Activated CD4-positive, alpha-beta T cell treated with anti-CD3 and anti-CD28 coated beads, Interleukin-2, amount 50 U/mL, for 16 hours (primary cell): ENCODE measurements at places on chromosomes 3 and 15.

GRCh38 chr15:48624700-48625099 lies 20.8 kb downstream of the FBN1 start:
- no peak for DNase-seq

DNA sequence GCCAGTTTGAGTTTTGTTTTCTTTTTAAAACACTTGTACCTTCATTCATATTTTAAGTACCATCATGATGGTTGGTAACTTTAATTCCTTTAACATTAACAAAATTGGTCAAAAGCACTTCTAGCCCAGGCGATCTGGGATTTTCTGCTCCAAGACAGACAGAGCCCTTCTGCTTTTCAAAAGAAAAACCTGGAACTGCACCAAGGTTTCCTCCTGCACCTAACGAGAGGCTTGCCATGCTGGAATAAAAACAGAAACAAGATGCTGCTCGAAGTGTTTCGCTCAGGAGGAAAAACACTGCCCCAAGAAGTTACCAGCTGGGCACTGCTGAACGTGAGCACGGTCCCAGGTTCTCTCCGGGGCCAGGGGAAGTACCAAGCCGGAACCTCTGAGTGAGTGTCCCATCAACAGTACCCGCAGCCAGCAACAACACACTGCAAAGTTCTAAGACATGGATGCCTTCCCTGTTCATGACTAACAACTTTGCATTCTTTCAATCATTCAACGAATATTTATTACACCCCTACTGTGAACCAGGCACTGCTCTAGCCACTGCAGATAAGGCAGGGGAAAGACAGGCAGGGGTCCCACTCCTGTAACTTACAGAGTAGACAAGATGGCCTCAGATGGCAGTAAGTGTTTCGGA lies 98.8 kb downstream of the XXYLT1 start:
- no peak for DNase-seq

DNA sequence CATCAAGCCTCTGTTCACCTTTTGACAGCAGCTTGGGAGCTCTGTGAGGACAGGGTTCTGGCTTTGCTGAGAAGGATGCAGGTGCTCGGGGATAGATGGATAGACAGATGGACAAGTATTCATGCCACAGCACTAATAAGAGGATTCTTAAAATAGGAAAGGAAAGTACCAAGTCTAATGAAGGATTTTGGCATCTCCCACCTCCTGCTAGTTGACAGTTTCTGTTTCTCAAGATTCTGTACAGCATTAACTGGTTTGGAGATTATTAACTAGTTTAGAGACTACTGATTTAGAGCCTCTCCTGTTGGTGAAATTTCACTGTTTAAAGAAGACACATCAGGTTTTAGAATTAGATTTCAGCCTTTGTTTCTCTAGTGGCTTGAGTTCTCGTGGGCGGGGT lies 152.3 kb downstream of the CACNA1D start:
- no peak for DNase-seq

DNA sequence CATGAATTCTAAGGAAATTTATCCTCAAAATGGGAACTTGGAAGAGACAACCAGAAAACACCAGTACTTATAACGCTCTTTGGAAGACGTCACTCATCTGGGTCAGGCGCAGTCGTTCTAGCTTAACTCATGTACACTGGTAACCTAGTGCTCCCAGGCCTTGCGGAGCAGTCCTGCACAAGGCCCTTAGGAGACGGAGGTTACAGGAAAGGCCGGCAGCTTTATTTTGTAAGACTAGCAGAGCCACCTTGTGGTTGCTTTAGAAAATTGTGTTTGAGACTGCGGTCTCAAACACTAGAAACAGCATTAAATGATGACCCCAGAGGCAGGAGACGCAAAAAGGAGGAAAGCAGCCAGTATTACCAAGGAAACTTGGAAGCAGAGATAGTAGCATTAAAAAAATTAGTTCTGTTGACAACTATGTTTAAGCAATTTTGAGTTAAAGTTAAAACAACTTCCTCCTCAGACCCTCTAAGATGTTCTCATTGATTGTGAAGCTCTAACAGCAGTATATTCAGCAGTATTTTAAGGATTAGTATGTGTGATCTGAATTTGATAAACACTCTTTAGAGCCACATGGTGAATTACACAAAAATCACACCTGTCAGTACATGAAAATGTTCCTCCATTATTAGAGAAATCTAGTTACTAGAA lies 141.9 kb upstream of the C2CD4B start:
- peak; percentile 24 for DNase-seq

DNA sequence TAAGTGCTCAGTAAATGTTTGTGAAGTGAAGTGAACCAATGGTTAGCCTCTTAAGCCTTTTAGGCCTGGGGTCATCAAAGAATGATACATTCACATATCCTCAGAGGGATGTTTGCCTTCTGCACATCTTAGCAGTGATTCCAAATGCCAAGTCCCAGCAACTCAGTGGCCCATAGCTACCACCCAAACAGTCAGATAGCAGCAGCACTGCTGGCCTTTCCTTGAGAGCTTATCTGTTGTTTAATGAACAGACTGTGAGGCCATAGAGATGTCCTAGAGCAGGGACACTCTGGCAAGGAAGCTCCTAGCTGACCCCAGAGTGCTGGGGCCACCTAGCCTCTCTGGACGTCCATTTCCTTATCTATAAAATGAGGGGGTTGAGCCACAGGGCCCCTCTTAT lies 86.8 kb downstream of the CYP19A1 start:
- DNase-seq, result no peak

DNA sequence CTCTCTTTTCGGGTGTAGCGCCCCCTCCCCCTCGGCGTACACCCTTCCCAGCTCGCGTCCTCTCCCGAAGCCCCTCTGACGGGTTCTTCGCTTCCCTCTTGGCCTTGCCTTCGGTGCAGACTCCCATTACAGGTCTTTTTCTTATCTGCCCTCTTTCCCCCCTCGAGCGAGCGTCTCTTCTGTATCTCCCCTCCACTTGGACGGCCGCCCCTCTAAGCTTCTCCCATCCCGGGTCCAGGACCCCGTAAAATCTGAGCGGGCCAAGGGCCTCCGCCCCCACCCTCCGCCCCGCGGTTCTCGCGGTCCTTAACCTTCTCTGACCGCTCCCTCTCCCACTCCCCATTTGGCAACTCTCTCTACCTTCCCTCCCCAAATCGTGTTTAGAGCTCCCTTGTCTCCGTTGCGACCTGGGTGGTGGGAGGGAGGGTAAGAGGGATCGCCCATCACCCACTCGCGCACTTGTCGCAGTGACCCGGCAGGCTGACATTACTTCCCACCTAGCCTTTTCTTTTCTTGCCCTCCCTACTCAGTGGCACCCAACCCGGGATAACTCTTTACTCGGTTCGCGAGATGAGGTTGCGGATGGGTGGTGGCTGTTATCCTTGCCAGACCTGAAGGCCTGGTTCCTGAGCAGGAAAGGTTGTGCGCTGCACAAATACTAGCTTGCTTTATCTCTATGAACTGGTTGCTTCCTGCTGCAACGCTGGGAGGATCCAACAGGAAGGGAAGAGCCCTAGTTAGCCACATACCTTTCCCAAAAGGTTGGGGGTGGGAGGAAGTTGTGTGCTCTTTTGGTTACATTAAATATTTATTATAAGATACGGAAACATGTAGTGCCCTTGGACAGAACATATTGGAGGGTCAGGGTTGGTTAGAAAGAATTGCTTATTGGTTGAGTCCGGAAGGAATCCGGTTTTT lies 922 bp downstream of the RAB11A start:
- peak; percentile 27 for DNase-seq

- DNase-seq, result no peak
These were observed 99.3 kb upstream of the UMPS start for GRCh38 chr3:124630960-124631359.
